ENCODE measurements at places on chromosomes 4 and X.
A peak's percentile ranks its signal among the peaks of the same experiment; 100 is the strongest.

DNA sequence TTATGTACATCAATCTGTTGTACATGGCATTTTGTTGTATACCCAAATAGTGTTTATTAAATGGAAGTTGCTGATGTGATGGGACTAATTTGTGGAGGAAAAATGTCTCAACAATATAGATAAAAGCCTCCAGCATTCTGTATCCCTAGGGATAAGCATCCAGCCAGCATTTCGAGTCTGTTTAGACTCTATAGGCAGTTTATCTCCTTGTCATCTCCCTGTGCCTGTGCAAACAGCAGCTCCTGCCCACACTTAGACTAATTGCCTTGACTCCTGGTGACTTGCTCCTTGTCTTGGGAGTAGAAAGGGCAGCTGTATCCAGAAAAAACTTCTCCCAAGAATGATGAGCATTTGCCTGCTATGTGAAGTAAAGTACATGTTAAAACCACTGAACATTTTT is 83.8 kb downstream of the DOCK11 start:
- DNase-seq: no peak

GRCh38 chr4:130712038-130712437 is 1616.1 kb downstream of the C4orf33 start:
- DNase-seq: no peak

GRCh38 chrX:13934731-13935130 is 95.0 kb downstream of the GEMIN8 start:
- no peak for DNase-seq

DNA sequence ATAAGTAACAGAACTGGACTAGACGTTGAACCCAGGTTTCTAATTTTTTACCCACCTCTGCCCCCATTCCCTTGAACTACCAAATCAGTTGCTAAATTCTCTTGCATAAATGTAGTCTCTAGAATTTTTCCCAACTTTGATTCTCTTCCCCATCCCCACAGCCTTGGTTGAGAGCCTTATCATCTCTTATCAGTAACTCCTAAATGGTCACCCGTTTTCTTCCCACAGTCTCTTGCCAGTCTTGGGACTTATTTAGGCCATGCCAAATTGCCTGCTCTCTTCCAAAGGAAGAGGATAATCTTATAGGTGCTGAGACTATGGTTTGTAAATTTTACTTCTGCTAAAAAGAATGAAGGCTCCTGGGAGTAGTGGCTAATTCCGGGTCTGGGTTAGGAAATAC is 13.3 kb downstream of the PARM1 start:
- DNase-seq: no peak

DNA sequence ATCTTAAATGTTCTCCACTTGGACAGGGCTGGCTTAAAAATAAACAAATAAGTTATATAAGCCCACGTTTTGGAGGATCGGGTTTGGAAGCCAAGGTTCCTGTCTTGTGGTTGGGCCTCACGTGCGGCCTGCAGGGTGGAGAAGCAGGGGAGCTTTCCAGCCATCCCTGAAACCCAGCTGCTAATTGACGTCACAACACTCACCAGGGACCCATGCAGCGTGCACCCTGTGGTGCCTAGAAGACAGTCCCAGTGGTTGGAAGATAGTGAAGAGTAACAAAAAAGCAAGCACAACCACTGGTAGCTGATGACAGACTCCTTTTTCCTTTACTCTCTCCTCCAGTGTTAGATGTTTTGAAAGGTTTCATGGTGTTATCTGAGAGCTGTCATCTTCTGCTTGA is 142.0 kb upstream of the RBPJ start:
- no peak for DNase-seq

DNA sequence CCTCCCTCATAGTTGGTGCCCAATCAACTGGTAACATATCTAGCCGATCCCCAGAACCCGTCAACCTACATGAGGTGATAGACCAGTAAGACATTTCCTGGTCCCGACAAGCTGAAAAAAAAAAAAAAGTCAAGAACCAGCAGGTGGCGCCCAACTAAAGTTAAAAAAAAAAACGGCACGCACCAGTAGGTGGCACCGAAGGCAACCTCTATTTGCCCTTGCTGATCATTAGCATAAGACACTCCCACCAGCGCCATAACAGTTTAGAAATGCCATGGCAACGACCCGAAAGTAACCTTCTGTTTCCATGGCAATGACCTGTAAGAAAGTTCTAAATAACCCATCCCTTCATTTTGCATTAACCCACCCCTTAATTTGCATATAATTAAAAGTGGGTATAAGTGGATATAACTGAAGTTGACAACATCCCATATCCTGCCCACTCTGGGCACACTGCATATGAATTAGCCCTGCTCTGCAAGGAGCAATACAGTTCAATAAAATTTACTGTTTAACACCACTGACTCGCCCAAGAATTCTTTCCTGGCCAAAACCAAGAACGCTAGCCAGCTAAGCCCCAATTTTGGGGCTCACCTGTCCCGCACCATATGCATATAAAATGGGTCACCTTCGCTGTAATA is 83.9 kb upstream of the SPANXB1 start:
- DNase-seq: peak; percentile 5

DNA sequence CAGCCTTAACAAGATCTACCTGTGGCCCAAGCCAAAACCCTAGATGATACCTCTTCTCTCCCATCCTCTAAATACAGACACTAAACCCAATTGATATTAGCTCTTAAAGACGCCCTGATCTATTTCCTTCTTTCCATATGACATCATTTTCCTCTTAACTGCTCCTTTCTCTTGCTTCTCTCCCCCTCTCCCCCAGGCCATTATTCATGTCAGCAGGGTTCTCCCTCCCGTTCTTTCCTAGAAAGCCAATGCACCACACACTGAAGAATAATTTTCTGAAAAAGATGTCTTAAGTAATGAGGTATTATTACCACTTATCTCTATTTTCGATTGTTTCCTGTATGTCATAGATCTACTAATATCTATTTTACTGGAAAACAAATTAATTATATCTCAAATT is 9.7 kb upstream of the ING2 start:
- DNase-seq: no peak

DNA sequence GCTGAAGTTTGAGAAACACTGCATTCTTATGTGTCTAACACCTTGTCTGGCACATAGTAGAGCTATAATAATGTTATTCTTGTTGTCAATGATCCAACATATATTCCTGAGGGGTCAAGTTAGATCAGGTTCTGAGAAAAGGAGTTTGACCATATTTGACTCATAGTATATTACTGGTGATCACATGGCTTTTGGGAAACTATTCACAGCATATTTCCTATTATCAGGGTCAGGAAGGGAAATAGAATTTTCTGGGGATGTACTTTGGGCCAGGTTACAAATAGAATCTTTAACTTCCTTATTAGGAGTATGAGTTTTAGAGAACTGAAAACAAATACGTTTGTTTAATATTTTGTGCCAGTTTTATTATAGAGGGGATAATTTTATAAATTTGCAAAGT is 11.6 kb downstream of the IL15 start:
- no peak for DNase-seq

GRCh38 chr4:6362896-6363295 is 93.2 kb downstream of the WFS1 start:
- no peak for DNase-seq

DNA sequence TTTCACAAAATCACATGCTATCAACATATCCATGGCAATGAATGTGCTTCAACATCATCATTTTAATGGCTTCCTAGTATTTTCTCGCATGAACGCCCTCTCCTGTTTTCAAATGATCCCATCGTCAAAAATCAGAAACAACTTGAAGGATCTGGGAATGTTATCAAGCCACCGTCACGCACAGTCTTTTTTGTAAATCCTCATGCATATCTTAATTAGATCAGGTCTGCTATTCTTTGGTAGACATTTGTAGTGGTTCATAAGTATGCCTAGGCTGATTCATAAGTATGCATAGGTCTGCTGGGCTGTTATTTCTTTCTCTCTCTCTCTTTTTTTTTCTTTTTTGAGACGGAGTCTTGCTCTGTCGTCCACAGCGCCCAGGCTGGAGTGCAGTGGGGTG is 101.6 kb downstream of the CLNK start:
- no peak for DNase-seq

GRCh38 chrX:139929876-139930275 is 3.0 kb downstream of the ATP11C start:
- no peak for DNase-seq

DNA sequence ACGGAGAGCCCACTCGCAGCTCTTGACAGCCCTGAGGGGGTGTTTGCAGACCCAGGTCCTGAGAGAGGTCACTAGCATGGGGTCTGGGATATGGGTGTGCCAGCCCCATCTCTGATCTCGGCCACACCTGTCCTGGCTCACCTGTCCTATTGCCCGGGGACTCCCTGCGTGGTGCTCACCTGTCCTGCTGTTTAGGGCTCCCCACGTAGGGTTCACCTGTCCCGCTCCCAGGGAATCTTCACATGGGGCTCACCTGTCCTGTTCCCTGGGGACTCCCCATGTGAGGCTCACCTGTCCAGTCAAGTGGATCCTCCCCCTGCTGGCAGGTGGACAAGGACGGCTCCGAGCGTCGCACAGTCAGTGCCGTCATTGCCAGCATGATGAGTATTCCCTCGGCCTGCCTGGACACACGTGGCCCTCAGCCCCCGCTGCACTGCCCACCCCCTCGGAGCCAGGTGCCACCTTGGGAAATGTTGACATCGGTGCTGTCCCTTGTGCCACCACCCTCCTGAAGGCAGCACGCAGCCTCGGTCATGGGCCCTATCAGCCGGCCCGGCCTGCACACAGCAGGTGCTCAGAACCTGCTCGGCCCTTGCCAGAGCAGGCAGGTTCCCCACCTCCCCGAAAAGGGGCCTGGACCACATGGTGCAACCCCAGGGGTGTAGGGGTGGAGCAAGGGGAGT is 6.3 kb downstream of the SLC49A3 start:
- DNase-seq: no peak

- DNase-seq: no peak
Measured at GRCh38 chr4:82930848-82931755, 30.6 kb downstream of the THAP9 start.

- no peak for DNase-seq
Measured at GRCh38 chr4:81353861-81354260, 117.8 kb downstream of the RASGEF1B start.

GRCh38 chrX:13369256-13370030 is 49.6 kb upstream of the ATXN3L start:
- DNase-seq: no peak

- DNase-seq: no peak
Measured at GRCh38 chr4:20049889-20050288, 201.8 kb upstream of the SLIT2 start.

GRCh38 chr4:118834960-118835569 is 861 bp downstream of the SEC24D start:
- peak; percentile 26 for DNase-seq

DNA sequence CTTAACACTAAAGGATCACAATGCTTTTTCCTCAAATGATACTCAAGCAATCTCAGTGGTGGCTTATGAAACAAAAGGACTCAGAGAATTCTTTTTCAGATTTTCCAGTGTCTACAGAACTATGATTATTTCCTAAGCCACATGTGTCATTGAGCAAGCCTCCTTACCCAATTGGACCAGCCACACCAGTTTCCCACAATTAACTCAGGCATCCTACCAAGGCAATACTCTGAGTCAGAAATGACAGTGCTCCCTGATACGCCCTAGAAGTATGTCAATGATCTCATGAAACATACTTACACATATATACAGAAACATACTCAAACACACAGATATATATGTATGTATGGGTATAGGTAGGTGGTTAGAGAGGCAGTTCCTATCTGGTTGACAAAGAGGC is 4.8 kb downstream of the ADAMTS3 start:
- no peak for DNase-seq

GRCh38 chr4:87882321-87882720 is 49.6 kb downstream of the MEPE start:
- DNase-seq: no peak

- DNase-seq: no peak
Measured at GRCh38 chr4:94527556-94528233, 76.0 kb downstream of the PDLIM5 start.

DNA sequence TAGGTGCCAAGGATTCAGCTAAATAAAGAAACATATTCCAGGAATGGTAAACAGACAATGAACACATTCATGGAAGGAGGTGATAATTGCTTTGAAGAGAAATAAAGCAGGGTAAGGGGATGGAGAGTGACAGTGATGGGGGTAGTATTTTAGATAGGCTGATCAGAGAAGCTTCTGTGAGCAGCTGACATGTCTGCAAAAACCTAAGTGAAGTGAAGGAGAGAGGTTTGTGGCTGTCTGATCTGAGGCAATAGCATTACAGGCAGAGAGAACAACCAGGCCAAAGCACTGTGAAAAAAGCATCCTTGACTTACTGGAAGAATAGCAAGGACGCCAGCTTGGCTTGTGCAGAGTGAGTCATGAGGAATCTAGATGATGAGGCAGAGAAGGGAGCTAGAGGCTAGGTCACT is 271.9 kb upstream of the GATB start:
- DNase-seq: no peak

- no peak for DNase-seq
Measured at GRCh38 chrX:69107231-69107739, 58.0 kb downstream of the PJA1 start.

DNA sequence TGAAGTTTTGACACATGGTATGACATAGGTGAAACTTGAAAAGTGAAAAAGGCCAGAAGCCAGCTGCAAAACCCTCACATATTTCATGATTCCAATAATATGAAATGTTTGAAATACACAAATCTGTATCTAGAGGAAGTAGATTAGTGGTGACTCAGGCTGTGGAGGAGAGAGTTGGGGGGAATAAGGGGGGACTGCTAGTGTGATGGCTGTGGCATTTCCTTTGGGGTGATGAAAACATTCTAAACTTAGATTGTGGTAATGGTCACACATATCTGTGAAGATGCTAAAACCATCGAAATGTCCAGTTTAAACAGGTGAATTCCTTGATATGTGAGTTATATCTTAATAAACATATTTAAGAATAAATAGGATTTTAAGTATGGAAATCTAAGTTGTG is 343.5 kb upstream of the SFRP2 start:
- no peak for DNase-seq

GRCh38 chr4:126038502-126039144 is 723.9 kb downstream of the FAT4 start:
- no peak for DNase-seq

DNA sequence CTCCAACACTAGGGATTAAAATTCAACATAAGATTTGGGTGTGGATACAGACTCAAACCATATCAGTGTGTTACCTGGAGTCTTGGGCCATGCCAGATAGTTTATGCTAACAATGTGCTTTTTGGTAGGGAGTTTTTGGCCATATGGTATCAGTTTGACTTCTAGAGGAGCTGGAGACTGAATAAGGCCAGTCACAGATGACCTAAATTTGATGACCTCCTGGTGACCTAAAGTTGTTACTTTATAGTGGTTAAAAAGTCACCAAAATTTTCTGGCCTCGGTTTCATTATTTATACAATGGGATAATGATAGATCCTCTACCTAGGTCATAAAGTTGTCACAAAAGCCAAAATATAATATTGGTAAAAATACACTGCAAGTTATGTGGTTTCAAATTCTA is 877.1 kb downstream of the RAPGEF2 start:
- no peak for DNase-seq

Measured in activated T-helper 9 cell treated with anti-CD3 and anti-CD28 coated beads, Interleukin-2, amount 50 U/mL, for 16 hours (primary cell).